Lung (tissue), 17 donors: ENCODE measurements at places on chromosomes 7 and 10. TPM values are rescaled to one million over a fixed set of nuclear protein-coding genes. Genes with fewer than 3 reads are reported as not detected.
A peak's percentile ranks its signal among the peaks of the same experiment; 100 is the strongest.

Gene TRIM50
- total RNA-seq, result 0.34 TPM

Gene TRPV5
- total RNA-seq, result not detected

Gene METTL27
- 22.1 TPM for total RNA-seq

Gene FXYD4
- total RNA-seq, result not detected

- DNase-seq, result no peak
Observed at GRCh38 chr10:43411536-43411935, 2.5 kb upstream of the HNRNPF start.

- DNase-seq, result no peak
Observed at GRCh38 chr10:88156341-88156740, 292.9 kb downstream of the PTEN start.

GRCh38 chr10:74589226-74589673, 237.2 kb upstream of the KAT6B start:
- DNase-seq, result peak; percentile 99

GRCh38 chr7:25792586-25792985, 359.4 kb upstream of the NFE2L3 start:
- DNase-seq, result no peak

DNA sequence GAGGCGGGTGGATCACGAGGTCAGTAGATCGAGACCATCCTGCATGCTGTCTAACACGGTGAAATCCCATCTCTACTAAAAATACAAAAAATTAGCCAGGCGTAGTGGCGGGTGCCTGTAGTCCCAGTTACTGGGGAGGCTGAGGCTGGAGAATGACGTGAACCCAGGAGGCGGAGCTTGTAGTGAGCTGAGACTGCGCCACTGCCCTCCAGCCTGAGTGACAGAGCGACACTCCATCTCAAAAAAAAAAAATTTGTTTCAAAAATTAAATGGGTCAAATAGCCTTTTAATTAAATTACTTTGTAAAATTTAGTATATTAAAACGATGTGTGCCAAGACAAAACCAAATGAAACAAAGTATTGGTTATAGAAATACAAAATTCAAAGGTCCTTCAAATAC, 6.8 kb upstream of the MRC1 start:
- DNase-seq, result no peak

DNA sequence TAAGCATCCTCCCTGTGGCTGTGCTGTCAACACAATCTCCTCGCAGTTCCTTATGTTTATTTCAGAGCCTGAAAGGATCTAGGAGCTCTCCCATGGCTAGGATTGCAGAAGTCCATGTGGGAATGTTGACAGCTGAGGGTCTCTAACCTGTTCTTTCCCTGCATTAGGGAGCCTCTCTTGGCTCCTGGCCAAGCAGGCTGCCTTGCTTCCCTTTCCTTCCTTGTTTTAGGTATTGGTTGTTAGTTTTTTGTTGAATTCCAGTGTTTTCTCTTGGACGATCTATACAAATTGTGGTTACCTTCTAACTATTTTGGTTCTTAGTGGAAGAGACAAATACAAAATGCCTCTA, 171.8 kb downstream of the MLLT10 start:
- no peak for DNase-seq

GRCh38 chr7:30983042-30983913, 19.5 kb downstream of the GHRHR start:
- DNase-seq, result peak; percentile 87
